Stimulated activated CD4-positive, alpha-beta T cell treated with anti-CD3 and anti-CD28 coated beads, TNF-alpha, amount 100 ng/mL, for 4 hours (primary cell): ENCODE measurements at places on chromosomes 7 and 10.

- no peak for DNase-seq
These were observed 194.0 kb upstream of the KCND2 start for GRCh38 chr7:120079022-120079421.

DNA sequence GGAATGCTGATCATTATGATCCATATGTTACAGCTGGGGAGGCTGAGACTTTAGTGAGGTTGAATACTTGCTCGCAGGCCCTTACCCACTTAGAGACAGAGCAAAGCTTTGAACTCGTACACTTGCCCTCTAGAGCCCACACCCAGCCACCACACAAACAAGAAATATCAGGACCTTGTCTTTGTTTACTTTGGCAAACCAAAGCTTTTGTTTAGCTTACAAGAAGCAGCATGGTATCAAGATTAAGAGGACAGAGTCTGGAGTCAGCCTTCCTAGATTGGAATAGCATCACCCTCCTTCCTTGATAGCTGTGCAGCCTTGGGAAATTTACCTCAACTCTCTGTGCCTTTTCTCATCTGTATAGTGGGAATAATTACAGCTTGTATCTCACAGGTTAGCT lies 477.5 kb downstream of the SUGCT start:
- no peak for DNase-seq

DNA sequence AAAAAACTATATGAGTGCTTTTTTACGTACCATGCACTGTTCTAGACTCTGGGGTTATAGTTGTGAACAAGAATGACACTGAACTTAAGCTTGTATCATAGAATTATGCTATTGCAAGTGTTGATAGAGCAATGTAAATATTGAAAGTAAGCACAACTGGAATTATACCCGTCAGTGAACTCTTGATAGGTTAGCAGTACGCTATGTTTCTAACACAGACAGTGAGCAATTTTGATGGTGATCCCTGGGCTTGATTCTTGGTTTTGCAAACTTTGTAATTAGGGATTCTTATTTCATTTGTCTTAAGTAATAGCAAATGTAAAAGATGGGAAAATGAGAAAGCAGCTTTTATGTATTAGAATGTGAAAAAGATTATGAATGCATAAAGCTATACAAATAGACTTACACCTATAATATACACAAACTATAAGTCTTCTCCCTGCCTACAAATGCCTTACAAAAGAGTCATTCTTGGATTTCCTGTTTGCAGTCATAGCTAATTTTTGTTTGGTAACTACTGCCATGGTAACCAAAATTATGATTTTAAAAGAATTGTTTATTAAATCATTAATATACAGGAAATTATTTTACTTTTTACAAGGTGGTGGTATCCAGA lies 6.7 kb downstream of the TES start:
- DNase-seq, result no peak

DNA sequence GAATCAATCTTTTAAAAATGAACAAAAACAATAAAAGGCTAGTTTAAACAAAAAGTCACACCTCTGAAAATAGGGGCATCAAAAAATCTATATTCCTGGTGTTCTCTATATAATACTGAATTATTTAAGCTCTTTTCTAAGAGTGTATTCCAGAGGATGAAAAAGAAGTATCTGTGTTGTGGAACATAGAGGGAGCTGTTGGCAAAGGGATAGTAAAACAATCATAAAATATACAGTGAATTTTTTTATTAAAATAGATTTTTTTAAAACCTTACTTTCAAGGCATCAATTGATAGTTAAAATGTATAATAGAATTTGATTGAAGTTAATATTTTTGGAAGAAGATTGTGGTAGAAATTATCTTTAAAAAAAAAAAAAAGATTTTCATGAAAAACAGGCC lies 1409.1 kb upstream of the CELF2 start:
- DNase-seq, result no peak

GRCh38 chr10:71045936-71046335 lies 157.6 kb upstream of the PCBD1 start:
- DNase-seq, result no peak

- no peak for DNase-seq
These were observed 222.0 kb downstream of the SKAP2 start for GRCh38 chr7:26642416-26642815.
